ENCODE measurements at places on chromosomes 5 and 9.

- DNase-seq = no peak
Measured at GRCh38 chr9:134618833-134619447, 22.7 kb upstream of the COL5A1 start.

- no peak for DNase-seq
Measured at GRCh38 chr9:81077572-81077971, 611.8 kb downstream of the TLE1 start.

GRCh38 chr5:151678713-151679112 is 8.0 kb downstream of the SPARC start:
- DNase-seq = no peak

- DNase-seq = no peak
Measured at GRCh38 chr5:110288766-110289511, 437.5 kb downstream of the TMEM232 start.

DNA sequence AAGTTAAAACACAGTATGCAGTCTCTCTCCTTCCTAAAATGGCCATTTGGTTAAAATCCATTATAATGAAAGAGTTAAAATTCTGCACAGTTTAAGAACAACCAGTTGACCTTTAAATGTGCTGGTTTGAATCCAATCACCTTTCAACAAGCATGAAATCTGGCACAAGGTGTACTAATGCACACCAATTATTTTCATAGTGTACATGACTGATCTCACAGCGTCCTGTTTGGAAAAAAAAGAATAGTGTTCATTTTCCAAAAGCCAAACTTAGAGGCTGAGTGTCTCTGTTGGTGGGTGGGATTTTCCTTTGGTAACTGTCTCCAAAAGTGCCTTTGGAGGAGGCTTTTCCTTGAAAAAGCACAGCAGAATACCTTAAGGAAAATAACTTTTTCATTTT is 180.6 kb downstream of the DEPDC1B start:
- DNase-seq = no peak
